Heart right ventricle (tissue), 16 donors: ENCODE measurements at places on chromosomes 1 and 21. TPM values are rescaled to one million over a fixed set of nuclear protein-coding genes. Genes with fewer than 3 reads are reported as not detected.
A peak's percentile ranks its signal among the peaks of the same experiment; 100 is the strongest.

Gene NFIA
- 107 TPM for total RNA-seq

Gene ALPL
- 8.4 TPM for total RNA-seq

Gene DMBX1
- total RNA-seq: not detected

Gene SH2D1B
- total RNA-seq: 0.15 TPM

Gene CELA2B
- total RNA-seq: not detected

DNA sequence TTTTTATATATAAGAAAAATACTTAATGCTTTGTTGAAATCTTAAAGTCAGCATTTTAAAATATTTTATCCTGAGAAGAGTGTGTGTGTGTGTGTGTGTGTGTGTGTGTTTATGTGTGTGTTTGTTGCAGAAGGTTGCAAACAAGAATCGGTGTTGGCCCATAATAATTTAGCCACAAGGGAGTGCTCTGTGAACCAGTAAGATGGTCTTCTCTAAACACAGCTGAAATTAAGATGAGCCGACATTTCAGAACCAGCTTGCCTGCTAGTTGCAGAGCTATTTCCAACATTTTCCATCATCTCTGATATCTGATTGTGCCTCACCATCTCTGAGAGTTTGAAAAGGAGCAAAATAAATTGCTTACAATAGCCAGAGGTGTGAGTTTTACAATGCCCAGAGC is 158.8 kb upstream of the SGIP1 start:
- no peak for DNase-seq
- H3K4me1 ChIP-seq: peaks cover 41% of the 10 kb centered on the region
- no peak overlapping the region for H3K4me3 ChIP-seq
- peak overlapping the region; percentile 23 for H3K27ac ChIP-seq
- no peaks in the 10 kb centered on the region for H3K27me3 ChIP-seq

Gene OSBPL9
- total RNA-seq: 55.4 TPM

Gene LRRC53
- not detected for total RNA-seq

DNA sequence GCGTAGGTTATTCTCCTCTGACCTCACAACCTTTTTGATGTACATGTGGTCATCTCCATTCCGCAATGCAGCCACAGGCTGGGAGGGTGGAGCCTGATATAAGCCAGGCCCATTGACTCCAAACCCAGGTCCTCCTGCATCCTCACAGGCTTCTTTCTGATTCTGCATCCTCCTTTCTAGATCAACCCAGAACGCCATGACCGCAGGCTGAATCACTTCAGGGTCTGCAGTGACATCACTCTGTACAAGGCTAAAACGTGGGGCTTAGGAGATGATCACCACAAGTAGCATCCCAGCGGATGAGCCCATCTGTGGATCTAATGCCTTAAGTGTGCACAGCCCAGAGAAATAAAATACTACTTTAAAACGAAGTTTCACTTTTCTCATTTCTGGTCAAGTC is 16.1 kb downstream of the EBNA1BP2 start:
- no peak overlapping the region for H3K27ac ChIP-seq
- H3K27me3 ChIP-seq: peaks cover 6% of the 10 kb centered on the region
- no peaks in the 10 kb centered on the region for H3K4me1 ChIP-seq
- no peak for DNase-seq

DNA sequence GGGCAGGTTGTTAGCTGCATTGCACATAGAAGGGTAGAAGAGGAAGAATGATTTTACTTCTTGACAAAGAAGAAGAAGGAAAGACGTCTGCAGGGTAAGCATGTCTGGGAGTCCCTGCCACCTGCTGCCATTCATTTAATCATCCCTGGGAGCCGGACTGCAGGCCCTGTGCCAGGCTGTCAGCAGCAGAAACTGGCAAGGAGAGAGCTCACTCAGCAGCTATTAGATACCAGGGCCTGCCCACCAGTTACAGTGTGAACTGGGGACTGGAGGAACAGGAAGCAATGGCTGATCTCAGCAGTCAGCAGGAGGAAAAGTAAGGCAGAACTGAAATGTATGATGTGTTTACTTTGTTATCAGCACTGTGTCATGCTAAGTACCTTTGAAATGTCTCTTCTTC is 75.7 kb upstream of the C1orf87 start:
- no peak overlapping the region for H3K4me3 ChIP-seq
- H3K27me3 ChIP-seq: peaks cover 3% of the 10 kb centered on the region
- H3K27ac ChIP-seq: no peak overlapping the region
- peak; percentile 53 for DNase-seq

DNA sequence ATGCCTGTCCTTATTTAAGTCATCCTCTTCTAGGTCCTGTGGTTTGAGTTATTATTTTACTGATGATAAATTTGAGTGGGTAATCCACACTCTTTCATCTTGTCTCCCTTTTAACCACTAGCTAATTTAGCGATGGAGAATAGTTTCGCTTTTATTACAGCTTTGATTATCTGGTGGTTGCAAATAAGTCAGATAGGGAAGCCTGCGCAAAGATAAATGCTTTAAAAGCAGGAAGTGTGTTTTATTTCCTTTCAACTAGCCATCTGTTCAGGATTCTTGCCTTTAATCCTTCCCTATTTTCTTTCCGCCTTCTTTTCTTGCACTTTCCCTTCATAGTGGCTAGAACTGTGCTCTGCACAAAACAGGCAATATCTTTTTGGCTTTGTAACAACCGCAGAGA is 129.0 kb downstream of the TGFB2 start:
- H3K4me1 ChIP-seq: peaks cover 41% of the 10 kb centered on the region
- no peaks in the 10 kb centered on the region for H3K36me3 ChIP-seq
- H3K4me3 ChIP-seq: peak overlapping the region; percentile 25

Gene MYOM3
- total RNA-seq: 309 TPM
